ENCODE measurements at places on chromosomes 16 and 17.

DNA sequence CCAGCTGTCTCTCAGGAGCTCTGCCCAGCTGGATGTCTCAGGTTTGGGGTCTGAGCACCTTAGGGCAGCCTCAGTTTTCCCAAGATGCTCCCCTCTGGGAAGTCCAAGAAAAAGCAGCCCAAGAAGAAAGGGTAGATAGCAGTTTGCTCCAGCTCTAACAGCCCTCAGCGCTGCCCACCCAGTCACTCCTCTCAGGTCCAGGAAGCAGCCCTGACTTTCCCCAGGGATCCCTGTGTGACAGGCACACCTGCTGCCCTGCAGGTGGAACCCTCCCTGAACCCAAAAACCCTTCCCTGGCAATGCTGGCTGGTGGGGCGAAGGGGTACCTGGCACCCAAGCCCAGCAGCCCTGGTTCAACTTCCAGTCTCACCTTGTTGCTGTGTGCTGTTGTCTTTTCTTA, 48.1 kb downstream of the BEAN1 start:
- DNase-seq = no peak

DNA sequence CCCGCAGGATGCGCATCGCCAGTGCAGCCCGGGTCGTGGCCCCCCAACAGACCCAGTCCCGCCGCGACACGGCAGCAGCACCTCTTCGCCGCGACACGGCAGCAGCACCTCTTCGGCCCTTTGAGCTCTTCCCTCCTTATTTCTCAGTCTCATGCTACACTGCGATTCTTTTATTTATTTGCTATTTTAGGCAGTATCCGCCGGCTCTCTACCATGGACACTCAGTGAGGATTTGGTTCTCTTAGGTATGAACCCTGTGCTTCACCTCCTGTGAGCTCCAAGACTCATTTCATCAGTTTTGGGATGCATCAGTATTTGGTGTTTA, 8.3 kb upstream of the MAP2K3 start:
- no peak for DNase-seq

GRCh38 chr16:52376676-52377280, 170.2 kb downstream of the TOX3 start:
- no peak for DNase-seq

DNA sequence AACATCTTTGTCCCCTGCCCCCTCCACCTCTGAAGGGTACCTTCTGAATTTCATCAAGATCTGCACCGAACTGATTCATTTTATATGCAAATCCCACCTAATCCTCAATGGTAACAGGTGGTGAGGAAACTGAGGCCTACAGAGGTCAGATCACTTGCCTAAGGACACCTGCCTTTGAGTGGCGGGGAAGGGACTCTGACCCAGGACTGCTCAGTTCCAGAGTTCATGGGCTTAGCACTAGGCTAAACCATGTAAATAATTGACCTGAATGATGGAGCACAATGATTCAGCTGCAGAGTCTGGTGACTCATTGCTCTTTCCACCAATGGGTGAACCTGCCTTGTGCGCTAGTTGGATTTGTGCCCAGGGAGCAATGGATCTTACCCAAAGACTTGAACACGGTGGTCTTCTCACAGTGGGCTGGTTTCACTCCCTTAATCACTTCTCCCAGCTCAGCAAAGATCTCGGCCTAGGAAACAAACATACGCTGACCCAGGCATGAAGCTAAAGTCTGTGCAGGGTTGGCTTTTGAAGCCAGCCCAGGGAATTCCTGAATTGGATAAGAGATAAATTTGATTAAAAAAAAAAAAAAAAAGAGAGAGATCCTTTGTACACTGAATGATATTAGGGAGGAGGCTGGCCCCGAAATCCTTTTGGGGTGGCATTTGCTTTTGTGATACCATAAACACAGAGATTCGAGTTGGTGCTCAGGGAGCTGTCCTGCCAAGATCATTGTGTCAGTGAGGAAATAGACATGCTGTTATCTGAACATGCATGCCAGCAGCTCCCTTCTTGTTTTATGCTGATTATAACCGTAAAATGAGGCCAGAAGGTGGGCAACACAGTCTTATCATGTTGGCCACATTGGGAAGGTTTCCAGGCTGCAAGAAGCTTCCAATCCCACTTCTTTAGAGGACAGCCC, 17.0 kb downstream of the CRYM start:
- DNase-seq = peak; percentile 98

GRCh38 chr17:78249818-78250806, 18.7 kb downstream of the TMEM235 start:
- no peak for DNase-seq

- no peak for DNase-seq
Observed at GRCh38 chr16:26169473-26169872, 477.7 kb downstream of the HS3ST4 start.

GRCh38 chr16:29994600-29995323, 655 bp downstream of the HIRIP3 start:
- DNase-seq = peak; percentile 69

- DNase-seq = no peak
Observed at GRCh38 chr16:17213025-17213424, 257.7 kb downstream of the XYLT1 start.
